NCI-H1694 treated with DMSO at 0.1 percent for 48 hours (cell line): ENCODE measurements at places on chromosomes 5 and 9.
A peak's percentile ranks its signal among the peaks of the same experiment; 100 is the strongest.

DNA sequence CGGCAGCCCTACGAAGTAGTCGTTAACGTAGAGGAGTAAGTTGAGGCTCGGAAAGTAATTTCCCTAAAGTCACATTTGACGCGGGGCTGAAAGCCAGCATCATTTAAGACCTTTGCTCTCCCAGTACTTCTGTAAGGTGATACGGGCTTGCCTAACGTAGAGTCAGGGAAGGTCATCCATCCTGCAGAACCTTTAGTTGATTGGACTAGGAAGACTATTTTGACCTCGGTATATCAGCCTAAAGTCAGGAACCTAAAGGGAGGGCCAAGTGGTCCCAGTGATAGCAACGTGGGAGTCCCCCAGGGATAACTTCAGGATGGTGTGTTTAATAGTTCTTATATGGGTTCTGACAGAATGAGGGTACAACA is 657 bp downstream of the NUP214 start:
- DNase-seq = no peak

- no peak for DNase-seq
These were observed 138.8 kb downstream of the GRIA1 start for GRCh38 chr5:153629027-153629895.

- no peak for DNase-seq
These were observed 422.3 kb downstream of the SPATA31D1 start for GRCh38 chr9:82410866-82411265.

- no peak for DNase-seq
These were observed 118.2 kb downstream of the BOD1 start for GRCh38 chr5:173498286-173498685.

DNA sequence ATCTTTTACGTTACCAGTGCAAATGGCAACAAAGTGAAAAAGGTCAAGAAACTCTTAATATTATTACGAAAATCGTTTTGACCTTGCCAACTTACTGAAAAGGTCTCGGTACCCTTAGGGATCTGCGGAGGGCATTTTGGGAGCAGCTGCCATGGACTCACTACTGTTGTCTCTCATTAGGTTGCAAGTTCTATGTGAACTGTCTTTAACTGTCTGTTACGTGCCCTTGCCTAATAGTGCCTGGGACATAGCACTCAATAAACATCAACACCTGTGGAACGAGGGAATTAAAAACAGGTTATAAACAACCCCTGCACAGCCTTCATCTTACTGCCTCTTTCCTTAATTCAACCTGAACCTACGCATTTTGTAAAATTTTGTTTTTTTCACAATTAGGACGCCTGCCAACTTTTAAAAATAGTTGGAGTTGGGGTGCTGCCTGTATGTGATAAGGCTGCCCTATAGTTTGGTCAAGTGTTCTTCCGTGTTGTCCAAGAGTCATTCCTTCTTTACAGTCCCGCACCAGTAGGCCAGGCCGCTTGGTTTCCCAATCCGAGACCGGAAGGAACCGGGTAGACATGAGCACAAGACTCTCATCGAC is 527 bp upstream of the SREK1 start:
- no peak for DNase-seq

- DNase-seq = no peak
These were observed 2.4 kb downstream of the PRR16 start for GRCh38 chr5:120466341-120467006.

DNA sequence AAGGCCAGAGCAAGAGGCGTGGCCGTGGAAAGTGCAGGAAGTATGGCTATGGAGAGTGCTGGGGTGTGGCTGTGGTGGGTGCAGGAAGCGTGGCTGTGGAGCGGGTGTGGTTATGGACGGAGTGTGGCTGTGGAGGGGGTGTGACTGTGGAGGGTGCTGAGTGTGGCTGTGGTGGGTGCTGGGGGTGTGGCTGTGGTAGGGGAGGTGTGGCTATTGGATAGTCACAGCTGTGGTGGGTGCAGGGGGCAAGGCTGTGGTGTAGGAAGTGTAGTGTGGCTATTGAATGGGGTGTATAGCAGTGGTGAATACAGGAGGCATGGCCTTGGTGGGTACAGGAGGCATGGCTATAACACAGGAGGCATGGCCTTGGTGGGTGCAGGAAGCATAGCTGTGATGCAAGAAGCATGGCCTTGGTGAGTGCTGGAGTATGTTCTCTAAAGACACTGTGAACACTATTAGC is 40.8 kb upstream of the SPATA31C2 start:
- no peak for DNase-seq

- no peak for DNase-seq
These were observed 23.2 kb downstream of the STK10 start for GRCh38 chr5:172164769-172165212.

DNA sequence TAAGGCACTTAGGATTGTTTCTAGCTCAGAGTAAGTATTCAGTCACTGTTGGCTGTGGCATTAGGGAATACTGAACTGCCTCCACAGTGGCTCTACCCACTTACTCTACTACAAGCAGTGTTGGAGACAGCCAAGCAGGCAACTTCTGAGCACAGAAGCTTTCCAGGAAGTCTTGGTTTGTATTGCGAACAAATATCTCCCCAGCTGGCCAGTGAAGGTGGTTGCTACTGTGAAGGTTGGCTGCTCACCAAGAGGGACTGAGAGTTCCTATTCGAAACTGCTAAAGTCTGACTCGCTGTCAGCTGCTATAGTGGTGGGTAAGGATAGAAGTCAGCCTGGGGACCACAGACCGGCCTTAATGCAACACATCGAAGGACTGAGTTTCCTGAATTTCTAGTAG is 319.1 kb downstream of the KIF4B start:
- DNase-seq = no peak

- no peak for DNase-seq
These were observed 992 bp downstream of the SETD9 start for GRCh38 chr5:56910210-56910965.

DNA sequence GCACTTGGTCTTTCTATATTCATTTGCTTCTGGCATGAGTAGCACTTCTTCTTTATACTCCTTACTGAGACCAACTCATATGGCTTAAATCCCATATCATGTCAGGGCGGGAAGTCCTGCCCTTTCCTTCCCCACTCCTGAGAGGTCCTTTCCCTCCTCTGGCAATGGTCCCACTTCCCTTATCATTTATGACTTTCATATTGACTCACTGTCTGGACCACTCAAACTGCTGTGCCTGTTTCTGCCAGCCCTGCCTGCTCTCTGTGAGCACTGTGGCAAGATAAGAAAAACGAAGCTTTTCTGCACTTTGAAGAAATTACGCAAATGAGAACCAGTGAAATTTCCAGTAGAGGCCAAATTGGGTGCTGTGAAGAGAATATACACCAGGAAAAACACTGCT is 58.1 kb downstream of the ZNF474 start:
- no peak for DNase-seq

- no peak for DNase-seq
These were observed 132.6 kb downstream of the NSG2 start for GRCh38 chr5:174177976-174178605.

DNA sequence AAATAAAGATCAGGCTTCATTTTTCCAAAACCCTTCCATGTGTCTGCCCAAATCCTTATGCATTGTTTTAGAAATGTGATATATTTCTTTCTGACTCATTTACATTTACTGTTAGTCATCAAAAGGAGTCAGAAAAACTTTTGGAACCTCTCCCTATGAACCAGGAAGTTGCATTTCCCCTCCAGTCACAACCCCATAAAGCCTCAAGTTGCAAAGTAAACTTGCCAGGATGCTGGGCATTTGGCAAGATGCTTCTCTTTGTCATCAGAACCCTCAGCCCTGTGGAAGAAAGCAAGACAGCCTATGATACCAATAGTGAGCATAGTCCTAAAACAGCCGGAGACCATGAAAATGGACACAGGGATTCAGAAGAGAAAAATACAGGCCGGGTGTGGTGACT is 84.2 kb downstream of the MUSK start:
- no peak for DNase-seq

GRCh38 chr5:178940569-178941360 is at the start of gene ZNF454:
Gene ZNF454, plus strand, starts transcription at chr5:178941198. Its CDS starts 1,594 bp downstream, at chr5:178942792.
- DNase-seq = no peak

DNA sequence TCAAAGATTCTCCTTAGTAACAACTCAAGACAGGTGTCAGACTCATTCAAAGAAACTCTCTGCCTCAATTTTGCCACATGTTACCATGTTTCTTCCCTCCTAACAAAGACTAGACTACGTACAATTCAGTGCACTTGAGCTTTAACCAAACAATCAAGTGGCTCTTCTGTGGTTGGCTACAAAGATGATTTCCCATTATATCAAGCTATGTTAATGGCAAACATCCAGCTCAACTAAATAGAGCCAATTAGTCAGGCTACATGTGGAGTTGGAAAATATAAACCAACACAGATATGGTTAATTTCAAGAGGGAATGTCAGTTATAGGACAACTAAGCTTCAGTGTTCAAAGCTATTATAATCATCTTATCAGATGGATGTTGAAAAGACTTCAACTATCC is 29.2 kb upstream of the ADRA1B start:
- peak; percentile 3 for DNase-seq

DNA sequence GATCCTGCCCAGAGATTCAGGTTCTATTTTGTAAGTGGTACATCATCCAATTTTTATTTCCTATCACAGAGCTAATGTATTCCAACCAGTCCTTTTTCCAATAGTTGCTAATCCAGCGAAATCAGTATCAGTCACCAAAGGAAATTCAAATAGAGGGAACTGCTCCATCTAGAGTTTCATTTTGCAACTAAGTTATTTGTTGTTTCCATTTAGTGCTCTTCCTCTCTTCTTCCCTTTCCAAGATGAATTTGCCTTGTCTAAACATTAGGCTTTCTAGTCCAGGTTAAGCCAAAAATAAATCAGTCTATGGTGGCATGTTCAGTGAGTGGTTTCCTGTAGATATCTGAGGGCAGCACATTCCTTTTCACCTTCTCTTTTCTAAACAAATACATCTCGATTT is 79.8 kb upstream of the SPATA31D4 start:
- no peak for DNase-seq

DNA sequence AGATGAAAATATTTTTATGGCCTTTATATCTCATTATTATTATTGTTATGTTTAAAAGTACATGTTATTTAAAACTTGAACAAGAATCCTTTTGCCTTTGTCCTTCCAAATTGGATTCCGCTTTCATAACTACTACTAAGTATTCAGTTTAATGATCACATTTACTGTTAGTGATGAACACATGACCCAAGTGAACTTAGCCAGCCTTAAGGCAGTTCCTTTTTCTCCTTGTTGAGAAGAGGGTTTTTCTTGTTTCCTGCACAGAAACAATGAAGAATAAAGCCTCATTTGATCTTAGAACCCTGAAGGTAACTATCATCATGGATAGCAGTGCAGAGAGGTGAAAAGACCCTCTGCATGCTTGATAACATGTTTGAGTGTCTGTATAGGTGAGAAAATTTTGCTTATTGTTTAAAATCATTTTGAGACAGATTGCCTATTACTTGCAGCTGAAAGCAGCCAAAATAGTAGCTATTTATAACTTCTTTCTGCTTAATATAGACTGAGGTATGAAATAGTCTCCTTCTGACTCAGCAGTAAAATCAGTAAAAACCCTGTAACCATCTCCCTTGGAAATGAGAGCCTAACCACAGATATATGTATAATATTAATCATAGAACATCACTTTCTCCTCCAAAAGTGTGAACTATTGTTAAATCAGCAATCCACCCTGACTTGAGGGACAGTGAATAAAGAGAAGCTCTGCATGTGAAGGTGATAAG is 266.2 kb downstream of the SPATA31D1 start:
- DNase-seq = no peak

GRCh38 chr5:168642019-168642418 is 62.9 kb upstream of the PANK3 start:
- no peak for DNase-seq

DNA sequence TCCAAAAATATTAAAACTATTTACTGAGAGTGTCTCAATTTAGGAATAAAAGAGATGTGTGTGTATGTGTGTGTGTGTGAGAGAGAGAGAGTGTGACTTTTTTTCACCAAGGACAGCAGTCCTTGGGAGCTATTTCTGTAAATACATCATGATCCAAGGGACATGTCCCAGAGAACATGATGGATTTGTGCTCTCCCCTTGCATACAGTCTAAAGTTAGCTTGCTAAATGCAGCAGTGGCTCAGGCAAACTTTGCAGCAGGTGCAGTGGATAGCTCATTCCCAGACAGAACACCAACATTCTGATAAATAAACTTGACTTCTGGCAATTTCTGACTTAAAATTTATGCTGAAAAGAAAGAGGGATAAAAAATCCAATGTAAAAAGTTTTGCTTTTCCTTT is 55.4 kb upstream of the SGCD start:
- DNase-seq = no peak

- no peak for DNase-seq
These were observed 6.3 kb downstream of the SLC12A7 start for GRCh38 chr5:1105350-1106265.

DNA sequence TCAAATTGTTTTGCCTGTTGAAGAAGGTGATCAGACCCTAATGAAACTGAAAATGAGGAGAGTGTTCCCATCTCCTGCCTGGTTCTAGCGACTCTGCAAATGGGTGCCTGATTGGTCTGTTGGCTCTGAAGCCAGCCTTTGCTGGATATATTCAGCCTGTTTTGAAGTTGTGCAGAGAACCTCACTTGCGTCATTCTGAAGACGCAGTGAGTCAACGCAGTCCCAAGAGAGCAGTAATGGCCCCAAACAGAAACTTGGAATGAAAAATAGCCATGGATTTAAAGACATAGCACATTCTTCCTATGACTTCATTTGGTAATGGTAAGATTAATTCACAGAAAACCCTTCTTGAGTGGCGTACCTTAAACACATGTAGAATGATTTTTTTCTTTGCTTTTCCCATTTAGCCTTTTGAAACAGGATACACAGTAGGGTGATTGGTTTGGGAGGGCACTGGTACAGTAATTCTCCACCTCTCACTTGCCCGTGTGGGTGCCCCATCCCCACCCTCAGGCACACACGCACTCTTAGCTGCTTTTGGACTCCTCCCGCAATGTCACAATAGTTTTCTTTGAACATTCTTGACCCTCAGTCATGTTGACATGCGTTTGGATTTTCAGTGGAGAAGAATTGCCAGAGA is 54.1 kb upstream of the ABL1 start:
- no peak for DNase-seq

DNA sequence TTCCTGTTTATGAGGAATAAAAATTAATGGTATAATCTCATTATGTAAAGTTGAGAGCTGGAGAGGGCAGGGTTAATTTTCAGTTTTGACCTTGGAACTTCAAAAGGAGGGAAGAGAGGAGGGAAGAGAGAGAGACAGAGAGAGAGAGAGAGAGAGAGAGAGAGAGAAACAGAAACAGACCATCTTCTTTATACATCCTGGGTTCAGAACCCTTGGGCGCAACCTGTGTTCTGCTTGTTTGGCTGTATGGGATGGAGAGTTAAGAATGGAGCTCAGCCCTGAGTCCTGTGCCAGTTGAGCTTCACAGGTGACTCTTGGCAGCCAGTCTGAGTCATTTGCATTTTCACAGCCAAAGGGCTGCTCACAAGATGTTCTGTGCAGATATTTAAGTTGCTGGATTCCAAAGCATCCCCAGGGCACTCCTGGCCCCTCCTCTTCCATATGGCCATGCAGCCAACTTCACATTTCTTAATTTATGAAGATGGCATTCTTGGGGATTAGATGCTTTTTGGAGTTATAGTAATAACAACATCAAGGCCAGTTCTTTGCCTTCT is 143.5 kb downstream of the CARTPT start:
- no peak for DNase-seq
